ENCODE measurements at places on chromosomes 2 and 18. TPM values are rescaled to one million over a fixed set of nuclear protein-coding genes. Genes with fewer than 3 reads are reported as not detected.

DNA sequence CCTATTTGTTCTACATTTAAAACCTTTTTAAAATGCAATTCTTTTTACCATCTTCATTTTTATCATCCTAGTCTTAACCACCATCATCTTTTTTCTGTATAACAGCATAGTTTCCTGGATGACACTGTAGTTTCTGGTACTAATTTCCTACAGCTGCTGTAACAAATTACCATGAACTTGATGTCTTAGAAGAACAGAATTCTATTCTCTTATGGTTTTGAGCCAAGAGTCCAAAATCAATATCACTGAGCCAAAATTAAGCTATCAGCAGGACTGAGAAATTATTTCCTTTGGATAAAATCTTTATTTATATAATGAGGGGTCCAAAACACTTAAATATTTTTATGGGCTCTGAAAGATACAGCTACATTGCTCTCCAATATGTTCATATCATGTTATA, 539.3 kb downstream of the METTL4 start:
- no peak for DNase-seq

Gene CTAGE1
- 0.05 TPM for polyA plus RNA-seq

DNA sequence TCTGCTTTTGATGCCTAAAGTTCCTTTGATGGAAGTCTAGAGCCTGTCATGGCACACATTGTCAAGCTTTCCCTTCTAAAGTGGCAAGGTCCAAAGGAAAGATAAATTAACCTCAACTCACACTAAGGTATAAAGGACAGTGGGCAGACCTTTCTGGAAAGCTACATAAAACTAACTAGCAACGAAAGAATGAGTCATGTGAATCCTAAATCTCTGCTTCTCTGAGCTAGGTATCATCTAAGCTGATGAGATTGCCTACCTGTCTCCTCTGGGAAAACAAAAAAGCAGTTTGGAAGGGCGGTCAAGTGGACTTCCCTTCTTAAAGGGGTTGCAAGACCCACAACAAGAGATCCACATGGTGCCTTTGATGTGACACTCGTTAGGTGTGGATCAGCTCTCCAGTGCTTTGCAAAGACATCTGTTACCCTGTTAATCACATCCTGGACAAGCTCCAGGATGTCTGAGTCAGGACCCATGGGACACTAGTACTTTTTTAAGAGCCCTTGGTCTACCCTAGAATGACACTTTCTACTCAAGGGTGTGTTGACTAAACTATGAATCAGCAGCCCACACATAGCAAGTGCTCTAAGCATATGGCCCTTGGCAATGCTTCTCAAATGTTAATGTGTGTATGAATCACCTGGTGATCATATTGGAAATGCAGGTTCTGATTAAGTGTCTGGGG, 173.5 kb downstream of the ALK start:
- DNase-seq: no peak

DNA sequence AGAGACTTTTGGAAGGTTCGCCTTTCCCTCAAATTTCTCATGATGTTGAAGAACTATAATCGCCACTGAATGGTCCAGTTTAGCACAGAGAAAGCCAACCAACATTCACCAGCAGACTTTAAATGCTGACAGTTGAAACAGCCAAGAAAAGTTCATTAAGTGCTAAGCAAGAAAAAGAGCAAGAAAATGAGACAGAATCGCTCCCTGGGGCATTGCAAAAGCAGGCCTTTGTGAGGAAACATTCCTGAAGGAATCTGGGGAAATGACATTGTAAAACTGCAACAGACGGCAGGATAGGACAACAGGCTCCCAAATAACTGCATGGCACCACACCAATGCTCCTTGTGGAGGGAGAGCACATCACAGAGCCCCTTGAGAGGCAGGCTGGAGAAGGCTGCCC, 269.3 kb upstream of the ID2 start:
- DNase-seq: peak; percentile 10

- no peak for DNase-seq
Observed at GRCh38 chr18:45850021-45850420, 24.5 kb downstream of the SIGLEC15 start.

DNA sequence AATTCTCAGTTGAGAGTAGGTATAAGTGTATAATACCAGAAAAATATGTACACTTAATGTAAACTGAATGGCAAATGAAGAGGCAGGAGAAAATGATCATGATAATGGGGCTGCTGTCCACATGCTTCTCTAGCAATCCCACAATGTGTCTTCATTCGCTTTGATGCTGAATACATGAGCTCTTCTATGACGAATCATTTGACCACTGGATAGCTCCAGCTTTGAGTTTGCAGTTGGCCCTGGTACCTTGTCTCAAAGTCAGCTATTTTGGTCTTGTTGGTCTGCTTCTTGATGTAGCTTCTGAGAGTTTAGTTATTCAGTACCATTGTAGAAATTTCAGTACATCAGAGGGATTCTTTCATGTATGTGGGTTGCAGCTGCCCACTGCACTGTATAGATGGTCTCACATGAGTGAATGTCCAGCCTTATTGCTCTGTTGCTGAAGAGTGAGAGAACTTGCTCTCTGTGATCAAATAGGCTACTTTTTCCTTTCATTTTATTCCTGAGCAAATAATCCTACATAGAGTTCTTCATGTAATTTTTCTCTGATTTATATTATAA, 105.1 kb downstream of the TTC27 start:
- no peak for DNase-seq

GRCh38 chr2:228917220-228917619, 353.9 kb downstream of the PID1 start:
- DNase-seq: no peak

Gene GPR155
- polyA plus RNA-seq: 12.4 TPM

DNA sequence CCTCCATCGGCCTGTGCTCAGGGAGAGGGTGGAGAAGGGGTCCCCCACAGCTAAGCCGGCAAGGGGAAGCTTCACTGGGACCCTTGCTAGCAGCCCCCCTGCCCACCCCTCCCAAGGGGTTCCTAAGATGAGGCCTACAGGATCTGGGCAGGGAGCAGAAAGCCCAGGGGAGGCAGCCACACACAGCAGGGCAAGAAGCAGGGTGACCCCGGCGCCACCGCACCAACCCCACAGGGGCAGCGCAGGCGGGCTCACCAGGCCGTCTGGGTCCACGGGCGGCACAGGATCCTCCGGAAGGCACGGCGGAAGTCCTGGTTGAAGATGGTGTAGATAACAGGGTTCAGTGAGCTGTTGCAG, 1.8 kb downstream of the ADRA2B start:
- no peak for DNase-seq

DNA sequence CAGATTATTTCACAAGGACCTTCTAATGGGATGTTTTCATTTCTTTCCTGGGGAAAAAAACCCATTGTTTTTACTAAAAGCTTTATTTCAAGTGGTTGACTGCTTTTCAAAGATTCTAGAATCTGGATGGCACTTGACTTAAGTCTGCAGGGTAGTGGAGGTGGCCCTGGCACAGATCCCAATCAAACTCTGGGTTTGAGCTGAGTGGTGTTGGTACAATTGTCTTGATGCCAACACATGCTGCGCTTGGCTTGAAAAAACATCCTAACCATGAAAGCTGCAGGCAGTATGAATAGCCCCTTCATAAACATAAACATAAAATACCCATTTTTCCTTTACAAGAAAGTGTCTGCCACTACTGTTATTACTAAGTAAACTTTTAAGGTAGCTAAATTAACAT, 3.6 kb downstream of the PAPOLG start:
- no peak for DNase-seq

Gene C1GALT1C1L
- 4.1 TPM for polyA plus RNA-seq

Gene ACMSD
- polyA plus RNA-seq: 43.9 TPM

GRCh38 chr2:27855476-27855875, 34.7 kb downstream of the RBKS start:
- no peak for DNase-seq

DNA sequence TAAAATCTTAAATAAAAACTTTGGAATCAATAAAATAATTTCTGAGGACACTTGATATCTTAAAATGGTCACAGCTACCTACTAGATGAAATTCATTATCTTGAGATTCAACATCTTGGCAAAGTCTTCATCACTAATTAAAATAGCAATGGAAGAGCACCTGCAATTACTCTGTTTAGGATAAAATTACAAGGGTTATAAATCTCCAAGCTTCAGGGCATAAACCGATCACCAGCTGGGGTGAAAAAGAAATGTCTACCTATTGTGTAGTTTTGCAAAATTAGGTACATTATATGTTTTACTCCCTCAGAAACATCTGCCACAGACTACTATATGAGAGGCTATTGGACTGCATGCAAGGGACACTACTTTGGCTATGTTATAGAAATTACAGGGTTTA, 327.1 kb downstream of the CCDC178 start:
- DNase-seq: no peak

Gene SETBP1
- 35.3 TPM for polyA plus RNA-seq

GRCh38 chr2:71006955-71007799, 12.5 kb upstream of the TEX261 start:
- DNase-seq: no peak

DNA sequence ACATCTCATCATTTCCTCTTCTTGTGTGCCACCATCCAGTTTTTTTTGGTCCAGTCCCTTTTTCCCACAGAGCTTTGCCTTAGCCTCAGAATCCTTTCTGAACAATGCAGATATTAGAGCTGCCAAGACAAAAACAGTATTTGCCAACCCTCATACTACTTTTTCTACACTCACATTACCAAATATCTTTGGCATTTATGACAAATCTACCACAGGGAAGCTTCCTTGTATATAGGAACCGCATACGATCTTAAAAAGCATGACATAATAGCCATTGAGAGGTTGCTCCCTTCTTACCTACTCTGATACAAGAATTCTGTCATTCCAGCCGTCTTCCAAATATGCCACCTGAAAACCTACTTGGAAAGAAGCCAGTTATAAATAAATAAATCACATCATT, 9.4 kb downstream of the ZNF24 start:
- no peak for DNase-seq

GRCh38 chr18:23990474-23991410, 23.8 kb upstream of the TTC39C start:
- DNase-seq: no peak

DNA sequence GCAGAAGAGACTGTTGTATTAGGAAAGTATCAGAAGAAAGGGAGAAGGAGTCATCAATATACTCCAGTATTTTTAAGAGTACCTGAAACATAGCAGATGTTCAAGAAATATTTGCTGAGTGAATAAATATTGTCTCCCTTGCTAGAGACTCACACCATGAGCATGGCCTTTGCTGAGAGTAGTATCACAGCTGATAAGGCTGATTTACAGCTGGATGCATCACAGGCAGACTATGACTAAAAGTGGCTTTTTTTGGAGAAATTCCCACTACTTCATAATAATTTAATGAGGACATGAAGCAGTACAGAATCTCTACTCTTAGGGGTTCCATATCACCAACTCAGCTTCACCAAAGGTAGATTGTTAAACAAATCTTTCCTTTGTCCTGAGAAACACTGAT, 373.3 kb downstream of the RBM43 start:
- DNase-seq: no peak

Gene ST8SIA3
- polyA plus RNA-seq: not detected

- no peak for DNase-seq
Observed at GRCh38 chr2:238513346-238513745, 86.6 kb downstream of the ASB1 start.

Gene CELF4
- 2.9 TPM for polyA plus RNA-seq

DNA sequence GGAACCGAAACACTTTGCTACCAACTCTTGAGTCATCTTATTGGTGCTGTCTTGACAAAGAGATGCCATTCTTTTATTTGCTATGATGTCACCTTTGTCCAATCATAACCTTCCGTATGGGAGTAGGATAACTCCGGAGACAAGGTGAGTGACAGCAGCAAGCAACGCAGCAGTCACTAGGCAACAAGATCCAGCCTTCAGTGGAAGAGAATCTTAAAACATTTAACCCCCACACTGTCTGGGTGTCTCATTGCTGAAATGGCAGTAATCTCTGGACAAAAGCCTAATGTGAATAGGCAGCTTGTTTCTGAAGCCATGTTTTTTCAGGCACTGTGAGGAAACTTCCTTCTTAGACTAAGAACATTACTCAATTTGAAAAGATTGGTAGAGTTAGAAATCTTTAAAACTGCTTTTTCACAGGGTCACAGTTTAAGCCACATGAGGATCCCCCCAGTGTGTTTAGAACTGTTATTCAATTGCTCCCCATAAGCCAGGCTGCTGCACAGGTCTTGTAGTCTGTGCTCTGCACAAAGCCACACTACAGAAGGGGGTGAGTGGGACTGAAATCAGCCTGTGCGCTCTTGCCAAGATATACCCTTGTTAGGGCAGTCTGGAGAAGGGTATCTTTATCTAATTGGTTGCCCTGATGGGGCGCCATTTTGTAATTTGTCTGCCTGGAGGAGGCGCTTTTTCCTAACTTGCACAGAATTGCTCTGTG, 131.5 kb upstream of the STON1 start:
- no peak for DNase-seq

GRCh38 chr2:234288974-234289455, 207.9 kb downstream of the ARL4C start:
- peak; percentile 57 for DNase-seq

Gene FAM237A
- not detected for polyA plus RNA-seq

DNA sequence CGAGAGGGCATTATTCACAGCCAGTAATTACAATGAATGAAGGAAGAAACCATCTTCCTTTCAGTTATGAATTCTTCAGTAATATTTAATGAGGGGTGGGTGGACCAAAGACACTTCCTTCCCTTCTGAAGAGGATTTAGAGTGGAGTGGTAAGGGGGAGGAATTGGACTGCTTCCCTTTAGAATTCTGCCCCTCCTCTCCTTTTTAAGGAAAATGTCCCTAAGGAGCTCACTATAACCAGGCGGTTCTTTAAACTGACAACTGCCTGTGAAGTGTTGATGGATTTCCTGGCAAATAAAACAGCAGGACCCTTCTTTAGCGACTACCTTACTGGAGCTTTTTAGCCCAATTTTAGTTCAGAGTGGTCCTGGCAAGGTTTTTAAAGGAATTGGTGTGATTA, 86.4 kb downstream of the LIMS1 start:
- DNase-seq: no peak

Gene SCN3A
- polyA plus RNA-seq: 0.60 TPM

Gene CLEC4F
- 0.12 TPM for polyA plus RNA-seq

- DNase-seq: no peak
Observed at GRCh38 chr2:169072163-169072925, 3.0 kb downstream of the DHRS9 start.

- DNase-seq: no peak
Observed at GRCh38 chr2:171846894-171847293, 47.1 kb downstream of the SLC25A12 start.

DNA sequence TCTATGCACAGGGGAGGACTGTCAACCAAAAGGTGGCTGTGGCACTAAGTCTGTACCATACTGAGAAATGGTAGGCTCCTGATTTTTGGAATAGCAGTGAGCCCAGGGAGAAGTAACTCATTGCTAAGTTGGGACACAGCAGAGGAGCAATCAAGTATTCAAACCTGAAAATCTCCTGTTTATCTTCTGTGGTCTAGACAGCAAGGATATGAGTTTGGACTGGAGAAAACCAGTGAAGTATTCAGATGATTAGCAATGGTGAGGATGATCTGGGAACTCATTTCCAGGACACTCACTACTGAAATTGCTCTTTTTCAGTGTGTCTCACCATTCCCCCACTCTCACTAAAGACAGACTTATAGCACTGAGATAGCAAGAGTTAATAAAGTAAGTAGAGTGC, 112.0 kb downstream of the GULP1 start:
- no peak for DNase-seq
